NCI-H2029 treated with DMSO at 0.1 percent for 48 hours (cell line): ENCODE measurements at places on chromosomes 11 and 22.

DNA sequence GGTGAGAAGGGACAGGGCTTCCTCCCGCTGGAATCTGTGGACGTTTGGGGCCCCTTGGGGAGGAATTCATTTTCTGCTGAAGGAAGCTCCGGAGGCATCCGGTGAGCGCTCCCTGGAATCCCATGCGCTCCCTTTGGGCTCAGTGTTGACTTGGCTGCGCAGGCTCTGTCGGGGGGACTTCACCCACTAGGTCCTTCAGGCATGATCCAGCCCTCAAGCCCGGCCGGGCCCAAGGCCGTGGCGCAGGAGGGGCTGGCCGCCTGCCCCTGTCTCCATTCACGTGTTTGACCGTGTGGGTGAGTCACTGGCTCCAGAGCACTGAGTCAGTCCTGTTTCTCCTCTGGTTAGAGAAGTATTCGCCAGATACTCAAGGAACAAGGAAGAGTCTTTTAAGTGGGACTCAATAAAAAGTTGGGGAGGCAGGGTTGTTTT lies 1.4 kb downstream of the CTTN start:
- no peak for DNase-seq

GRCh38 chr22:28506150-28506535 lies 173.5 kb downstream of the TTC28 start:
- DNase-seq = no peak

DNA sequence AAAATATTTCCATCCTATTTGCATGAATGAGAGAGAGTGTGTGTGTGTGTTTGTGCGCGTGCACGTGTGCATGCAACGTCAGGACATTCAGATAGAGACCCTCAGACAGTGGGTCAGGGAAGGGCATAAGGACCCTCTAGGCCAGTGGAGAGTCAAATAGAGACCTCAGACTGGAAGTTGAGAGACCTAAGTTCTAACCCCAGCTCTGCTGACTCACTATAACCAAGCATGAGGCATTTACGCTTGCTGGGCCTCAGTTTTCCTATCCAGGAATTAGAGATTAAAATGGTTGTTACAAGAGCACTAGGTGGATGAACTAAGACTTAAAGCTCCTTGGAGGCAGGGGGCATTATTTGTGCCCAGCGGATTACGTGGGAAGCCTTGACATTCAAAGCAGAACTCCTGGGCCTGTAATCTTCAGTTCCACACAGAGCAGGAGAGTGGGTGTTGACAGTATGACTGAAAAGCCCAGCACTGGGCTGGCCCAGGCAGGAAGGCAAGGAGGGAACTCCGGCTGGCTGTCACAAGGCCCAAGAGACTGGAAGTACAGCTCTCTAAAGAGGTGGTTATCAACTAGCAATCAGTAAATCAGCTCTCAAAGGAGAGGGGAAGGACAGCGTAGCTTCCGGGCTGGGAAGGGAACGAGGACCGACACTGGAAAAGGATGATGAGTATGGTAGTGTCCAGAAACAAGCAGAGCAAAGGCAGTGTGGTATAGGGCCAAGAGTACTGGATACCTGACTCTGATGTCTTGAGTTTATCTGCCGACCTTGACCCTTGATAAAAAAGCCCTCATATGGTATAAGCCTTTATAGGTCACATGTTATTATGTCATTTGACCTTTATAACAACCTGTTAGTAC lies 9.2 kb downstream of the RHOG start:
- DNase-seq = no peak

- no peak for DNase-seq
Measured at GRCh38 chr11:72781313-72782080, 12.3 kb downstream of the STARD10 start.

DNA sequence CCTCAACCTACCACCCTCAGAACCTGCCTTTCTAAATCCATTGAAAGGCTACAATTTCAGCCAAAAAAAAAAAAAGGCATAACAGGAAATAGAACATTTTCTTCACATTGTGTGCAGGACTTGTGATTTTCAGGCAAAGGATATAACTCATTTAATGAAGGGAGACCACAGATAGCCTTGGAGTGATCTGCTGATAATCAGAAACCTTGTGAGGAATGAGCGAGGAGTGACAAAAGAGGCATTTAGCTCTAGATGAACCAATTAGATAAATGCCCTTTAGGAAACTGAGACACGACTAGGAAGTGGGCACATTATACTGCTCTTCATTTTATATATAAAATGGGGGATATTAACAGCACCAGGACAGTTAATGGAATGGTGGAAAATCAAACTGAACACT lies 216.5 kb upstream of the GRIA4 start:
- DNase-seq = no peak

GRCh38 chr22:17707526-17707925 lies 66.7 kb downstream of the BID start:
- DNase-seq = no peak

- DNase-seq = no peak
Measured at GRCh38 chr11:36037031-36037430, 93.2 kb downstream of the LDLRAD3 start.

- DNase-seq = no peak
Measured at GRCh38 chr11:106271086-106271485, 193.6 kb downstream of the AASDHPPT start.

DNA sequence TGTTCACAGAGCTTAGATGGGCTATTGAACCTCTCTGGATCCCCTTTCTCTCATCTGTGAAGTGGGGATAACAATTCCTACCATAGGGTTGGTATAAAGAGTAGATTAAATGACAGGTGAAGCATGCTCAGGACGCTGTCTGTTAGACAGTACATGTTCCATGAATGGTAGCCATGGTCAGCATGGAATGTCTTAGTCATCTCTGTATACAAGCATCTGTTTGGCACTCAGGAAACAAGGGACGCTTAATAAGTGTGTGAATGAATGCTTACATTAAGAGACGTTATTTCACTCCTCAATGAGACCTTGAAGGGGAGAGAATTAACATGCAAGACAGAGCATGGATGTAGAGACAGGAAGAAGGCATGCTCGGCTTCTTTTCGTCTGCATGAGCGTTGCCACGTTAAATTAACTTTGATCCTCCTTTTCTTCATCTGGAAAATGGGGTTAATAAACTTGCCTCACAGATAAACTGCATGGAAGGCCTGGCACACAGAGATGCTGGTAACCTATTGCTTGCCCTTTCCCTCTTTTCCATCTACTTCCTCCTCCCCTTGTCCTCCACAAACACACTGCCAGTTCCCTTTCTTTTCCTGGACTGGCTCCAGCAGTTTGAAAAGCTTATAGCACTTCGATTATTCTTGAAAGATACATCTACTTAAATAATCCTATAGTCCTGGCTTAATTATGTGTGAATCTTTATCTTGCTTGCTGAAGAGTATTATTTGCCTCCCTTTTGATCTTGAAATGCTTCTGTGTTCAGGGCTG lies 267.2 kb upstream of the MTNR1B start:
- no peak for DNase-seq

- no peak for DNase-seq
Measured at GRCh38 chr11:68598816-68599653, 85.3 kb upstream of the GAL start.
